Activated naive CD8-positive, alpha-beta T cell treated with anti-CD3 and anti-CD28 coated beads for 36 hours (primary cell): ENCODE measurements at places on chromosomes 5 and 9.

GRCh38 chr5:104095527-104095926 is 532.9 kb upstream of the NUDT12 start:
- DNase-seq, result no peak

GRCh38 chr5:97476852-97477534 is 293.9 kb upstream of the RIOK2 start:
- no peak for DNase-seq

DNA sequence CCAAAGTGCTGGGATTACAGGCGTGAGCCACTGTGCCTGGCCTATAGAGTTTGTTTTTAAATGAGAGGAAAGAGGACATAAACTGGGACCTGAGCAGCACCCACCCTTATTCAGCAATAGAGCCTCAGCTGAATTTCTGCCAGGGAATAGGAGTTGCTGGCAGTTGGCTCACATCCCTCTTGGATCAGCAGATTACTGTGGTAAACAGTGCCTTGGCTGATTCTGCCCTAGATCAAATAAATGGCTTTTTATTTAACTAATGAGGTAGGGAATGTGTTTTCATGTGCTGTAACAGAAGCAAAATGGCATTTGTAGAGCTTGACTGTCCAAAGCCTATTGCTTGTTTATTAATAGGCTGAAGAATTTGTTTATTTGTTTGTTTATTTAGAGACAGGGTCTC is 2.1 kb downstream of the ARHGEF37 start:
- no peak for DNase-seq

GRCh38 chr9:76403352-76403751 is 9.1 kb upstream of the RFK start:
- no peak for DNase-seq

- no peak for DNase-seq
Observed at GRCh38 chr9:110016340-110016739, 191.6 kb downstream of the C9orf152 start.

GRCh38 chr5:133303298-133303697 is 251.5 kb downstream of the HSPA4 start:
- no peak for DNase-seq

GRCh38 chr5:66529182-66529581 is 67.0 kb upstream of the MAST4 start:
- no peak for DNase-seq

GRCh38 chr5:1892685-1893445 is 10.1 kb upstream of the IRX4 start:
- DNase-seq, result no peak

GRCh38 chr5:13976867-13977830 is 32.7 kb upstream of the DNAH5 start:
- DNase-seq, result no peak

DNA sequence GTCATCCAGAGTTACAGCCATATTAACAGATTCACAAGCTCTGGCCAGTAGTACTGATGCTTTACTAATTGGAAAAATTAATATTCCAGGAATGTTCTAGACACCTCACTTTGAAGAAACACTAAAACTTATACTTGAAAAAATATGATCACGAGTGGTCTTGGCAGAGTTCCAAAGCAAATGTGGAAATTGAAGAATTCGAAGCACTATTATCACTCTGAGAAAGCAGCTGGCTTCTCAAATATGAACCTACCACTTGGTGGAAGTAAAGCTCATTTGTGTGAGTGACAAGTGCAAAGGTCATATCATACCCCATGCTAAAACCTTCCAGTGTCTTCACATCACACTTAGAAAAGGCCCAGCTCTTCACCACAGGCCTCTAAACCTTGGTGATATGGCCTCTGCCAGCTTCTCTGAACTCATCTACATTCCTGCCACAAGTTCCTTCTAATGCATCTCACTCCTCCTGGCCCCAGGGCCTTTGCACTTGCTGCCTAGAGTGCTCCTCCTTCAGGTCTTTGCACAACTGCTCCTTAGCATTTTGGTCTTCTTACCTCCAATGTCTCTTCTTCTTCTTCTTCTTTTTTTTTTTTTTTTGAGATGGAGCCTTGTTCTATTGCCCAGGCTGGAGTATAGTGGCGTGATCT is 175.7 kb upstream of the SMIM23 start:
- DNase-seq, result no peak

GRCh38 chr5:17370651-17371050 is 127.4 kb upstream of the TAF11L2 start:
- no peak for DNase-seq

DNA sequence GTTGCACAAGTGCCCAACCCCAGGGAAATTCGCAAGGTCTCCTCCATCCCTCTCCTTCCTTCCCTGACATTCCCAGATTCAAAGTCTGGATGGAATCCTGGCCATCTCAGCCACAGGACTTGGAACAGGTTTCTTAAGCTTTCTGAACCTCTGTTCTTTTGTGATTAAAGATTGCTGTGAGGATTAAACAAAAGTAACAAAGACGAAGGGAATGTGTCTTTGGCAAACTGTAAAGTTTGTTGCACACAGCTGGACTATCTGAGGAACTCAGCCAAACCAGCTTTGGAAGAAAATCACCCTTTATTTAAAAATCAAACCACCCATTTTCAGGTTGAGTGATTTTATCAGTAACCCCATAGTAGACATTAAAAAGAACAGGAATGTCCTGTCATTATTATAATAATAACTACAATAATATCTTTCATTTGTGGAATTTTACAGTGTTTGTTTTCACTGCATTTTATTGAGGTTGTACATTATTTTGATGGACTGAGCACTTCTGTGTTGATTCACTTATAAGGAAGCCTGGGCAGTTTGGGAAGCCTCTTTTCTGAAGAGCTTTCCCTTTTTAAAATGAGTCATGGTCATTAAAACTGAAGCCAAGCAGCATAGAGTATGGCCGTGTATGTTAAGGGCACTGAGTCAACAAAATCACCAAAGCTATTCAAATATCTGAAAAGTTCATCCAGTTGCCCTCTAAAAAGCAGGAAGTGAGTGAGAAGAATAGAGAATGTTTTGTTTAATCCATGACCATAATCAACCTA is 310.2 kb downstream of the AGTPBP1 start:
- no peak for DNase-seq
